Activated T-helper 2 cell treated with anti-CD3 and anti-CD28 coated beads, Interferon-gamma antibody, Interleukin-2, Interleukin-4, amounts not matched to agents 10 μg/mL and 5 μg/mL and 100 μg/mL, durations not matched to agents 14 hours and 24 hours and 36 hours (primary cell): ENCODE measurements at places on chromosomes 1 and 21. TPM values are rescaled to one million over a fixed set of nuclear protein-coding genes. Genes with fewer than 3 reads are reported as not detected.

Gene LRRC3
- total RNA-seq: 2.2 and 2.3 TPM in 2 replicates

Gene PROX1
- total RNA-seq: not detected in 2 replicates

GRCh38 chr1:43381612-43382011, 8.0 kb downstream of the MED8 start:
- DNase-seq: no peak

- DNase-seq: no peak
Measured at GRCh38 chr1:193434319-193434718, 247.9 kb upstream of the B3GALT2 start.

- DNase-seq: no peak
Measured at GRCh38 chr1:7561331-7561921, 209.7 kb upstream of the VAMP3 start.
